ENCODE measurements at places on chromosomes 11 and 22. TPM values are rescaled to one million over a fixed set of nuclear protein-coding genes. Genes with fewer than 3 reads are reported as not detected.

DNA sequence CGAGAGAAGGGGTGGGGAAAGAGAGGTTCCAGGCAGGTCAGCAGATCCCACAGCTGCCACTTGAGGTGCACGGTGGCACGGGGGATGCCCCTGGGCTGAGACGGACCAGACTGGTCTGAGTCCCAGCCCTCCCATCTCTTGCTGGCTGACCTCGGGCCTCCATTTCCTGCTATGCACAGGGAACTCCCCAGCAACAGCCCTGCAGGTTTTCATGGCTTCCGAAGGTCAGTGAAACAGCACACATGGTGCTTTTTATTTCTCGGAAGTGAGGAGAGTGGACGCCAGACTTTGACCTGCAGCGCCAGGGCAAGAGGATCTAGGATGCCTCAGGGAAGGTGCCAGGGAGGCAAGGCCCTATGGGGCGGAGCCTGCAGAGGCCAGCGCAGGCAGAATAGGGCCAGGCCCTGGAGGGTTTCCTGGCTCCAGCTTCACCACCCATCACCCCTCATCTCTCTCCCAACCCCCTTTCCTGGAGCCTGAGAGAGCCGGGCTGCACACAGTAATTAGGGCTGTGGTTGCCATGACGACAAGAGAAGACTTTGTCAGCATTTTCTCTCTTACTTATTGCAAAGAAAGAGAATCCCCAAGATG, 29.5 kb downstream of the SLC22A12 start:
- H3K4me3 ChIP-seq: no peak overlapping the region
- H3K27me3 ChIP-seq: peaks cover 24% of the 10 kb centered on the region
- no peaks in the 10 kb centered on the region for H3K4me1 ChIP-seq
- H3K27ac ChIP-seq: no peak overlapping the region

DNA sequence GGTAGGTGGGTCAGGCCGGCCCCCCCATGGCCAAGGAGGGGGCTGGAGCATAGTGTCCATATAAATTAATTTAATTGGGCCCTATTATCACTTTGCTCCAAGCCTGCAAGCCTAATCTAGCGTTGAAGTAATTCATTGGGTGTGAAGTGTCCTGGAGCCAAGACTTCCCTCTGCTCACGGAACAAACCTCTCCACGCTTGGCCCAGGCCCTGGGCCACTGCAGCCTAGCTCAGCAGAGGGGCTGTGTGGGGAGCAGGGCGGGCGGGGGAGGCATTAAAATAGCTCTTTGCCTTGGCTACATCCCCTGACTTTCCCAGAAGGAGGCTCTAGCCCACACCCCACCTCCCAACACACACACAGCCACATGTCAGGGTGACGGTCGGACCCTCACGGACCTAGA, 73.5 kb downstream of the THAP12 start:
- no peaks in the 10 kb centered on the region for H3K27me3 ChIP-seq
- H3K27ac ChIP-seq: no peak overlapping the region
- H3K4me1 ChIP-seq: no peaks in the 10 kb centered on the region
- H3K36me3 ChIP-seq: no peaks in the 10 kb centered on the region

GRCh38 chr22:47111626-47112581, 349.5 kb downstream of the TBC1D22A start:
- no peaks in the 10 kb centered on the region for H3K27me3 ChIP-seq
- no peaks in the 10 kb centered on the region for H3K36me3 ChIP-seq
- H3K4me3 ChIP-seq: no peak overlapping the region
- no peak for DNase-seq
- H3K27ac ChIP-seq: no peak overlapping the region

GRCh38 chr22:27381552-27381951, 420.0 kb downstream of the MN1 start:
- H3K4me1 ChIP-seq: no peaks in the 10 kb centered on the region
- DNase-seq: no peak
- no peak overlapping the region for H3K4me3 ChIP-seq

DNA sequence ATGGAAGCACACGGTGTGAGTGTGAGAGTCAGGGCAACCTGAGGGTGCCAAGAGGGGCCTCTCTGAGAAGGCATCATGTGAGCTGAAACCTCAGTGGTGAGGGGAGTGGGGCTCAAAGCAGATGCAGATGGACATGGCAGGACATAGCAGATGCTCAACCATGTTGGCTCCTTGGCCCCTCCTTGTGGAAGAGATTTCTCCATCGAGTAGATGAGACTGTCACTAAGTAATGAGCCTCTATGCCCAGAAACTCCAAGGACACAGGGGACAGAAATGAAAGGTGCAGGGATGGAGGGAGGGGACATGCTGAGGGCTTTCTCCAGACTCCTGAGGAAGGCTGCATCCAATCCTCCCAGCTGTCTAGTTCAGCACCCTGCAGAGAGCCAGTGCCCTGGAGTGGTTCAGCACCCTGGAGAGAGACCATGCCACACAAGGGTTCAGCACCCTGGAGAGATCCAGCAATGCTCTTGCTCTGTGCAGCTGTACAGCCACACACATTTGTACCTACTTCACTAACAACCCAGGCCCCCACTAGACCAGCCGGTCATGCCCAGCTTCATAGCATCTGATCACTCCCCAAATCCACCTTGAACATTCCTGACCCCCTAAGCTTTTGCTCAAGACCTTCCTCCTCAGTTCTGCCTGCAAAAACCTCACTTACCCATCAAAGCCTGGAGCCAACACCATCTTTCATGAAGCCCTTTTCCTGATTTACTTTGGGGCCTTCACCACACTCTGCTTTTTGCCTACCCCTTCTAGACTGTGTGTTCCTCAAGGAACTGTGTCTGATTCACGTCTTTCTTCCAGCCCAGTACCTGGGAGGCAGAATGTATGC, 252.0 kb downstream of the CTTN start:
- H3K36me3 ChIP-seq: no peaks in the 10 kb centered on the region
- DNase-seq: peak; percentile 71
- H3K4me1 ChIP-seq: no peaks in the 10 kb centered on the region

- H3K4me3 ChIP-seq: no peak overlapping the region
- no peak for DNase-seq
- no peak overlapping the region for H3K27ac ChIP-seq
- H3K36me3 ChIP-seq: no peaks in the 10 kb centered on the region
- H3K4me1 ChIP-seq: no peaks in the 10 kb centered on the region
Observed at GRCh38 chr22:36740716-36741115, 35.2 kb downstream of the IFT27 start.

DNA sequence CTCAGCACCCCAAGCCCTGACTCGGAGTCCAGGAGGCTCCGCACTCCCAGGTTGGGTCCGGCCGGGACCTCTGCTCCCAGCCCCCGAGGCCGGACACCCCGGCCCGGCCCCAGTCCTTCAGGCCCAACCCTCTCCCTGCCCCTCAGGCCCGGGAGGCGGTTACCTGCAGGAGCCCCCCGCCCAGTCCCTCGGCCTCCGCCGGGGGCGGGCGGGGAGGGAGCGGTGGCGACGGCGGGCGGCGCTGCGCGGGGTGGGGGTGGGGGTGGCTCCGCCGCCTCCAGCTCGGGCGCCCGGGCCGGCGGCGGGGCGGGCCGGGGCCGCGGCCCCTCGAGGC, 310 bp downstream of the TCF20 start:
- peaks cover 4% of the 10 kb centered on the region for H3K36me3 ChIP-seq
- peak overlapping the region; percentile 92 for H3K4me3 ChIP-seq
- DNase-seq: no peak
- peaks cover 15% of the 10 kb centered on the region for H3K4me1 ChIP-seq

DNA sequence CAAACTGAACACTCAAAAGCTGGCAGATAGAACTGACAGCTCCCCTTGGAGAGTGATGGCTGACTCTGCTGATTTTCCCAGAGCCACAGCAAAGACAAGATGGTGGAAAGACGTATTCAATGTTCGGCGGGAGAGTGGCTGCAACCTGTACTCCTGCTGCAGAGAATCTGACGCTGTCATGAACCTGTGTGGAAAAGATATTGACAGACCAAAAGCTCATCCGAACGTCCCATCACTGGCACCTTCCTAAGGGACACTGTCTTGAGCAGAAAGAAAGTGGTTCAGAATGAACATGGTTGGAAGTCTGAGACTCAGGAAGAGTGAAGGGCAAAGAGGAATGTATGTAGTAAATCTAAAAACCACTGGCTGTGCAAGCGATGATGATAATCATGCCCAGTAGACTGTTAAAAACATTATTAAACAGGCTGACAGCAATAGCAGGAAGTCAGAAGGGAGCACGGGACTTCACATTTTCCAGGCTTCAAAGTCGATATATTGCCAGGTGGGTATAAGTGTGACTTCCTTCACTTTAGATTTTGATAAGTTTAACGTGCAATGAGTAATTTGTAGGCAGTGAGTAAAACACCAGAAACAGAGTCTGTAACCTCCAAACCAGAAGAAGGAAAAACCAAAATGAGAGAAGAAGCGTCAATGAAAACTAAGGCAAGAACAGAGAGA, 6.2 kb upstream of the IL17REL start:
- H3K4me3 ChIP-seq: no peak overlapping the region
- no peak overlapping the region for H3K27ac ChIP-seq
- H3K4me1 ChIP-seq: no peaks in the 10 kb centered on the region
- no peak for DNase-seq
- no peaks in the 10 kb centered on the region for H3K36me3 ChIP-seq

GRCh38 chr11:15882876-15883454, 473.4 kb downstream of the SOX6 start:
- H3K27ac ChIP-seq: no peak overlapping the region
- H3K36me3 ChIP-seq: no peaks in the 10 kb centered on the region
- H3K27me3 ChIP-seq: no peaks in the 10 kb centered on the region

GRCh38 chr11:15884777-15885540, 471.4 kb downstream of the SOX6 start:
- peaks cover 11% of the 10 kb centered on the region for H3K4me1 ChIP-seq
- H3K27me3 ChIP-seq: no peaks in the 10 kb centered on the region
- H3K4me3 ChIP-seq: no peak overlapping the region
- no peak overlapping the region for H3K27ac ChIP-seq
- no peak for DNase-seq

DNA sequence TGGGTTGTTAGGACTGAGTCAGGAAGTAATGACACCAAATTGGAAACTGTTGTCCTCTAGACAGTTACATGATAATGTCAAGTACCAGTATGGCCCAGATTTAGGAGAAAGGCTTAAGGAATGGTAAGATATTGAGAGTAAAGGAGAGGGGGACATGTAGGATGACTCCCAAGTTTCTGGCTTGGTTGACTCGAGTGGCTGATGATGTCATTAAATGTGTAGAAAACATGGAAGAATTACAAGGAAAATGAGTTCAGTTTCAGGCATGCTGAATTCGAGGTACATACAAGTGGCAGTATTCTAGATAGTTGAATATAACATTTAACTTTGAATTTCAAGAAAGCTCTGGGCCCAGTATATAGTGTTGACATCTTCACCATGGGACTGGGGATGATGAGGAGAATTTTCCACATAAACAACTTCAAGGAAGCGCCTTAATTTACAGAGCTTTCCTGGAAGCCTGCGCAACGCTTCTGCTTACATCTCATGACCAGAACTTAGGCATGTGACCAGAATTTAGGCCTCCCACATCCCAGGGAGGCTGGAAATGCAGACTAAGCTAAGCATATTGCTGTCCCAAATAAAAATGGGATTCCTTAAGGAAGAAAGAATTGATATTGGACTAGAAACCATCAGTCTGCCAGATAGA, 3.8 kb downstream of the CFAP300 start:
- H3K27ac ChIP-seq: no peak overlapping the region
- H3K4me1 ChIP-seq: peaks cover 4% of the 10 kb centered on the region
- no peak overlapping the region for H3K4me3 ChIP-seq
- H3K36me3 ChIP-seq: no peaks in the 10 kb centered on the region

DNA sequence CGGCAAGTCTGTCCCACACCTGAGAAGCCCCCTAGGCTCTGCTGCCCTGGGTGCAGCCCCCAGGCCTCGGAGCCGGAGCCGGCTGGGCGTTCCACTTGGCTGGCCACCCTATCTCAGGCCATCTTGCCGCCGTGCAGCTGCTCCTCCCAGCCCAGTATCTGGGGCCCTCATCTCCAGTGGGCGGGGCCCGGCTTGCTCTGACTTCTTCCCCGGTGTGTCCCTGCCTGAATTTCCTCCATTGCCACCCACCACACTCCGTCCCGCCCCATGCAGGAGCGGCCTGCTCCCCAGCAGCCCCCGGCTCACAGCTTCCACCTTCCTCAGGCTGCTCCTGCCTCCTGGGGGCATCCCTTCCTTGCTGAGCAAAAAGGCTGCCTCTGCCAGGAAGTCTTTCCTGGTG, 46.6 kb downstream of the WNT7B start:
- no peaks in the 10 kb centered on the region for H3K27me3 ChIP-seq
- H3K4me1 ChIP-seq: peaks cover 42% of the 10 kb centered on the region
- H3K27ac ChIP-seq: no peak overlapping the region
- H3K4me3 ChIP-seq: no peak overlapping the region

DNA sequence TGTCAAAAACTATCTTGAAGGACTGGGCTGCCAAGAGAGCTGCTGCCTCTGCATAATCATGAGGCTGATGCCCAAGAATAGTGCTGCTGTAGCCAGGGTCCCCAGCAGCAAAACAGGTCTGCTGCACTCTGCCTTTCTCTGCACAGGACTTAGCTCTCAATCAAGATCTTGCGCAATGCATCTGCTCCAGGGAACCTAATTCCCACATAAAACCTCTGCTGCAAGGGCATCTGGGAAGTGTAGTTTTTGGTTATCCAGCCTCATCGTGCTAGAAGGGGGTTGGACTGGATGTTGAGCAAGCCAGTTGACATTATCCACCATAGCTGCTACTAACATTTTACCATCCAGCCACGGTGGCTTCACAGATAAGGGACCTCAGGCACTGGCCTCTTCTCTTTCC, 192.7 kb downstream of the C11orf91 start:
- 0 out of 2 replicates have a peak, but pooled peaks cover 13% of the 10 kb centered on the region for H3K27me3 ChIP-seq
- no peak overlapping the region for H3K4me3 ChIP-seq
- H3K4me1 ChIP-seq: no peaks in the 10 kb centered on the region

GRCh38 chr11:131254254-131254653, 116.2 kb upstream of the NTM start:
- H3K36me3 ChIP-seq: no peaks in the 10 kb centered on the region
- H3K27me3 ChIP-seq: no peaks in the 10 kb centered on the region
- no peak for DNase-seq
- no peak overlapping the region for H3K27ac ChIP-seq
- H3K4me3 ChIP-seq: no peak overlapping the region
- no peaks in the 10 kb centered on the region for H3K4me1 ChIP-seq

- DNase-seq: no peak
- no peak overlapping the region for H3K4me3 ChIP-seq
- no peaks in the 10 kb centered on the region for H3K4me1 ChIP-seq
- no peaks in the 10 kb centered on the region for H3K27me3 ChIP-seq
Observed at GRCh38 chr11:39681428-39681827, 1778.0 kb downstream of the LRRC4C start.

- no peak for DNase-seq
- H3K27me3 ChIP-seq: no peaks in the 10 kb centered on the region
- no peak overlapping the region for H3K4me3 ChIP-seq
- H3K4me1 ChIP-seq: no peaks in the 10 kb centered on the region
- no peak overlapping the region for H3K27ac ChIP-seq
Observed at GRCh38 chr11:132101881-132102280, 731.5 kb downstream of the NTM start.

The DENND5A gene
- 44.6 TPM for total RNA-seq

The SCT gene
- total RNA-seq: not detected

The CSF2RB gene
- total RNA-seq: not detected

The PARVG gene
- total RNA-seq: not detected

The RTN4RL2 gene
- not detected for total RNA-seq

The CASP5 gene
- not detected for total RNA-seq

The POU2AF2 gene
- not detected for total RNA-seq
